T1000 (cell line): ENCODE measurements at places on chromosomes 3 and 15.

- no peak for DNase-seq
Observed at GRCh38 chr15:77033417-77033728, 37.5 kb downstream of the TSPAN3 start.

GRCh38 chr3:150308481-150309256, 99.4 kb upstream of the TSC22D2 start:
- no peak for DNase-seq

DNA sequence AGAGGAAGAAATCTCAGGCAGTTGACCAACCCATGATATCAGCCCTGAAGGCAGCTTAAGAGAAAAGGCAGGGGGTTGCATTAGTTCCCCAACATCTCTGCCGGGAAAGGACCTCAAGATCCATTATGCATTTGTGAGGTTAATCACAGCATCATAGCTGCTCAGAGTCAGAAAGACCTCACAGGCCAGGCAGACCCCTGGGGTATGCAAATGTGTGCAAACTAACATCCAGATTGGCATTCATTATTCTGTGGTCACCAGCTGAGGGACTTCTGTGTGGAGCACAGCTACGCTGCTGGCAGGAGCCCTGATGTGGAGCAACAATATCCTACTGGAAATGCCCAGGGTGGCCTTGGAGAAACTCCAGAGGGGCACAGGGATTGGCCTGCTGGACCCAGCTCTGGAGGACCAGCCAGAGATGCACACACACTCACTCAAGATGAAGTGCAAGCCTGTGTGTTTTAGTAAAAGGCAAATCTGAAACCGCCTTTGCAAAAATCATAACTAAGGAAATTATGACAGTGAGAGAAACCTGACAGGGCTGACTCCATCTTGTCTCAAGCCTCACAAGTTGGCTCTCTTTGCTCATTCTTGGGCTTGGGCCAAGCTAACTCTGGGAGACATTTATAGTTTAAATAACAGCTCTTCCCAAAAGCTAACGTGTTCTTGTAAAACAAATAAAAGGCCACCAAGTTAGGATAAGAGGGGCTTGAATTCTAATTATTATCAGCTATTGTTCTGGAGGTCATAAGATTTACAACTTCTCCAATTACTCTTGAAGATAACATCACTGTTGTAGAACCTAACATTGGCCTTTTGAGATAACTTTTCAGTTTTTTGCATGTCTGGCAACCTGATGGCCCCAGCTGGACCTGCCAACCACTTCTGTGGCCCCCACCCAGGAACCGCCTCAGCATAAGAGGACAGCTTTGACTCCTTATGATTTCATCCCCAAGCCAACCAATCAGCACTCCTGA, 257.1 kb downstream of the UACA start:
- no peak for DNase-seq

DNA sequence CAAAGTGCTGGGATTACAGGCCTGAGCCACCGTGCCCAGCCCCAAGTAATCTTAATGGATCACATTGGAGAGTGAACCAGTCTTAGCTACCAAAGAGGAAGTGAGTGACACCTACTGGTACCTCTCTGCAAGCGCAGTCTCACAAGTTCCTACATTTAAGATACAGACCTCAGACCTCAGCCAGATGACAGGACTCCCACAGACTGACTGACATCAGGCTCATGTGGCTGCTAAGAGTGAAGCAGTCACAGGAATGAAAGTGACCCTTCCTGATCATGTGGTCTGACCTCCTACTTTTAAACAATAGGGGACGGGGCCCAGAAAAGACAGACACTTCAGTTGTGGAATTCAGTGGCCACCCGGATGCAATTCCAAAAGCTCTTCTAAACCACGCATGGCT, 36.3 kb upstream of the GNB5 start:
- DNase-seq: peak; percentile 46

GRCh38 chr3:23697416-23697815, 108.3 kb upstream of the UBE2E1 start:
- DNase-seq: no peak

GRCh38 chr3:37149257-37149656, 25.1 kb downstream of the LRRFIP2 start:
- no peak for DNase-seq

DNA sequence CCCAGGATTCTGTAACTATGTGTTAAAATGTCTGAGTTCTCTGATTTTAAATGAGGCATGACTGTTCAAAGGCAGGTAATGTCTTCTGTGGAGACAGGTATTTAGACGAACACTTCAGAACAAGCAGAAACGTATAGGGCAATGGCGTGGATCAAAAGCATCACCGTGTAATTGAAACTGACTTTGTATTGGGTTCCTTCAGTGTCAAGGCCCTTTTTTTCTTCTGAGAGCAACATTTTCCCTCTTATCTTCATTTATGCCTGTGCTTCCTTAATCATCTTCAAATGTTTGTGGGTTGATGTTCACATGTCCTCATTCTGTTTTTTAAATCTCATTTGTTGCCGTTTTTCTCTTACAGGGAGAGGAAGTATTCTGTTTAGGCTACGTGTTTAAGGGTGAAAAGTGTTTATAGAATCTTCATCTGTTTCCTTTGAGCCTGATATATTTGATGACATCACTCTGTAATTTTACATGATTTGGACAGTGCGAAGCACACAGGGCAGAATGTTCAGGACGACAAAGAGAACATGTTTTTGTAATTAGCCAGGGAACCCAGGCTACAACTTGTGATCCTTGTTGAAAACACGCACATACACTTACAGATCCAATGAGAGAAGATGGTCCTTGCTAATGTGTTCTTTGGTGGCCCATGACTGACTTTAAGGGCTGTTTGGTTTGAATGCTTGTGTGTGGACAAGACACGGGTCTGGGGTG, 196.0 kb downstream of the LRTM1 start:
- DNase-seq: no peak

DNA sequence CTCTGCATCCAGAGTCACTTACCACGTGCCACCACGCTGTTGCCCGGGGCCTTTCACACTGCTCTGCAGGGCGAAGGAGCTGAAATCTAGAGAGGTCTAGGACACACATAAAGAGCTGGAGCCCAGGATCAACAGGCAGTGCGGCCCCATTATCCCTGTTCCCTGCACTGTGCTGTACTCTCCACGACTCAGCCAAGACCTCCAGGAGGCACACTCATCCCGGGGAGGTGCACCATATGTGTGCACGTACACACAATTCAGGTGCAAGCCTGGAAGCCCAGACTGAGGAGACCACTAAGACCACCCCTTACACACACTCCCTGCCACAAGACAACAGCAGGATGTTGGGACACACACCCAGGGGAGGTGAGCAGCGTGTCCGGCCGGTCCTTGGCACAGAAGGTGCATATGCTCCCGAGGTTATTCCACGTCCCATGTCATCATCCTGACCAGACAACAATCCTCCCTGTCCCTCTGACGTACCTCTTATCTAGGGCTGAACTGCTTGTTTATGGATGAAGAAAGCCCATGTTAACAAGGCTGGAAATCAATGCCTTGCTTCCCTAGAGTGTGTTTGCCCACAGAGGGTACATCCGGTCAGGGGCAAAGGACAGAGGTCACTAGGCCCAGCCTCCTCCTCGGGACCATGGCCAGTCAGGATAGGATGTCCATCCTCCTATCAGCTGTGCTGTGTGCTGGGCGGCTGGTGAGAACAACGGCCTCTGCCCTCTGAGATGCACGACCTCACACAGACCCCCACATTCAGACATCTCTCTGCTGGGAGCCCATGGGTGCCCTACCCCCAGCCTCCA, 16.1 kb downstream of the KLF15 start:
- no peak for DNase-seq

DNA sequence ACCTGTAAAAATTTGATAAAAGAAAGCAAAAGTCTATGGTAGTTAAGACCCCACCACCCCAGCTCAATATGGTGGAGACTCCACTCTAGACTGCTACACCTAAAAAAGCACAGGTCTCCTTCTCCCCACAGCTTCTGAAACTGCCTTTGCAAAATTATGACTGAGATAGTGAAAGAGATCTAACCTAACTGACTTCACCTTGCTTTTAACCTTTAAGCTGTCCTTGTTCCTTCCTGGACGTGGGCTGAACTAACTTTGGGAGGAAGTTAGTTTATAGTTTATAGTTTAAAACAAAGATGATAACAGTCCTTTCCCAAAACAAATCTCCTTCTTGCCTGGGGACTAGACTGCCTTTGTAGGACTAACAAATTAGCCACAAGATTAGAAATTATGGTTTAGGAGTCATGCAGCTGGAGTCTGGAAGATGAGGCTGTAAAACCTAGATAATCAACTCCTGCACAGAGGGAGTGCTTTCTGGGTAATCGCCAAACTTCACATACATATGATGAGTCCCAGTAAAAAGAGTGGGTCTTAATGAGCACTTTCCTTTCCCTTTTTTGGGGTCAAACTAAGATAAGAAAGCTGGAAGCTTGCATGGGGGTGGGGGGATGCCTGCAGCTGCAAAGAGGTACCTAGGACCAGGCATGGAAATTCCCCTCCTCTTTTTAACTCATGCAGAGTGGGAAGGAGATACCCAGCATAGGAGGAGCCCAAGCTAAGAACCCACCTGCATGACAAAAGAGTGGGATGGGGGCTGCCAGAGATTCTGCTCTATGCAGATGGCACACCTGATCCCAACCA, 17.5 kb downstream of the CCR8 start:
- DNase-seq: no peak

- no peak for DNase-seq
Observed at GRCh38 chr3:11323813-11324212, 51.6 kb downstream of the ATG7 start.

GRCh38 chr15:57018151-57018550, 99.7 kb downstream of the TCF12 start:
- DNase-seq: no peak

GRCh38 chr15:32029409-32029861, 880 bp upstream of the CHRNA7 start:
- DNase-seq: no peak

DNA sequence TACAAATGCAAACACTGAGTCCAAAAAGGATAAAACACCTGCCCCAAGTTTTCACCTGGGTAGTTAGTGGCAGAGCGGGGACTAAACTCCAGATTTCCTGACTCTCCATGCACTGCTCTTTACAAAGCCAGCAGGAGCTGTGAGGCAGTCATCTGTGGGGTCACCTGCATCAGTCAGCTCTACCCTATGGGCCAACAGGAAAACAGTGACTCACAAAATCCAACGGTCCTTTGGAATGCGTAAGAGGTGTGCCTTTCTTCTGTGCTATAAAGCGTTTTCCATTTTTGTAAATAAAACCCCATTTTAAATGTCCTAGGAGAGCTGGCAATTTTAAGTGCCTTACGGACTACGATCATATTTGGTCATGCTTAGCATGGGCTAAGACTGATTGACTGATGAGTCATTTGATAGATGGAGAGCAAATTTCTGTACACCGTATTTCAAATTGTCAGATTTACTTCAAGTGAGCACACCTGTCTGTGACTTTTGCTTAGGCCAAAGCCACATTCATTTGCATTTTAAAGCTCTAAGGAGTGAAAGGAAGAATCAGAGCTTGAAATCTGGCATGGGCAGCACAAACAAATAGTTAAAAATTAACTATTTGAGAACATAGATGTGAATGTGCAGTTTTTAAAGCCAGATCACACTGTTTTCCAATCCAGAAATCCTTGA, 4.4 kb upstream of the COL8A1 start:
- DNase-seq: no peak

- no peak for DNase-seq
Observed at GRCh38 chr3:171380711-171381425, 79.3 kb downstream of the TNIK start.

DNA sequence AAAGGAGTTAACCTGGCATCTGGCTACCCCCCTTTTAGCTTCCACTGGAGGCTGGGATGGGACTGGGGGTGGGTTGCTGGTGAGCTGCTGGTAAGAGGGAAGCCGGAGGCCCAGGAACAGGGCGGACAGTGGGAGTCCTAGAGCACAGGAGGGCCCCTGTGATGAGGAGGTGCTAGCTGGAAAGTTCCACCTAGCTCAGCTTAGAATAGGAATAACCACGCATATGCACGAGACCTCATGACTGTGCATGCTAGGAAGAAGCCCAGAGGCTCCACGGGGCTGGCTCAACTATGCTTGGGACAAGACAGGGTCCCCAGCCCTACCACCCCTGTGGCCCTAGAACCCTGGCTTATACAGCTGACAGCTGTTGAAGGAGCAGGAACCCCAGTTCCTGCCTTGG, 34.1 kb downstream of the LINGO1 start:
- no peak for DNase-seq

- DNase-seq: no peak
Observed at GRCh38 chr15:37767841-37768455, 166.5 kb upstream of the TMCO5A start.

DNA sequence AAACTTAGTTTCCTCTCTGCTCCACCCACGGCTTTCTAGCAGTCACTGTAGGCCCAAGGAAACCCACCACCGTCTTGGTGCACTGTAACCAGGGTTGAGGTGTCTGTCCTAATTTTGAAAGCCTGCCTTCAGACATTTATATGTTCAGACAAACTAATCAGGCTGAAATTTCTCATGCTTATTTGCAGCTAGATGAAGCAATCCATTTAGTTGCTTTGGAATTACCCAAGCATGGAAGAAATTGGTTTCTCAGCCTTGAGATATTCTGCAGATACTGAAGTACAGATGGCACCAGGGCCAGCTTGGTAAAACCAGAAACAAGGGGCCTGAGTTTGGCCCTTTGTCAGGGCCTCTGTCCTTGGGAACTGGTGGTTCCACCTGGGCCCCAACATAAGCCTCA, 105.4 kb downstream of the CACNA1D start:
- DNase-seq: no peak

DNA sequence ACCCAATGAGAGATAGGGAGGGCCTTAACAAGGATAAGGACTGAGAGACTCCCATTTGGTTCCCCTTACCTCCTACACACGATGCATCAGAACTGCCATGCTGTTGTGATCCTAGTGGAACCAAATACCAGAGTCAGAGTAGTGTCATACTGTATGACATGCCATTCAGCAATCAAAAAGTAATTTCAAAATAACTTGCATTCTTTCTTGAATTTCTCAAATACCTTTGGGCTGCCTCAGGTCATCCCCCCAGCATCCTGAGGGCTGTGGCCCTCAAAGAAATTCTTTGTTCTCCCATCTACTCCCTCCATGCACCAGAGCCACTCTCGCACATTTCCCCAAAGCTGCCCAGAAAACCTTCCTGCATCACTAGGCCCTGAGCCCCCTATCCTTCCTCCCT, 68.9 kb upstream of the PPP2R3A start:
- DNase-seq: peak; percentile 8

DNA sequence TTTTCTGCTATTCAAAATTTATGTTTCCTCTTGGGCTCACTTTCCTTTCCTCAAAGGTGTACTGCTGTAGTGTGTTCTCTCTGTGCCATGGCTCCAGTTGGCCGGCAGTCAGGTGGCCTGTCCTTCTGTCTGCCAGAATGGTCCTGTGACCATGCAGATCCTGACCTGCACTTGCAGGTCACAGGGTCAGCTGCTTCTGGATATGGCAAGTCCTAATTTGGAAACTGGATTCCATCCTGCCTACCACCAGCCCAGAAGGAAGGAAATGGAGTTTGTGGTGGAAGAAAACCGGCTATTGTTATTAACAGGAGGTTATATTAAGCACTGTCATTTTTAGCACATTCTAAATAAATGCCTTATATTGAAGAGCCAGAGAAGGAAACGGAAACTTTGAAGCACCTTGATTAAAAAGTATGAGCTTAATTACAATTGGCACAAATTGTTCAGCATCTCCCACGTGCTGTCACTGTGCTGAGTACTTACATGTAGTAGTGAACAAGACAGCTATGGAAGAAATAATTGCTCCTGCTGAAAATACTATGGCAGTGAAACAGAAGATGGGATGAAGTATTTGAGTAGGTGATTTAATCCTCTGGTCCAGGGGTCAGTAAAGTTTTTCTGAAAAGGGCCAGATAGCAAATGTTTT, 362.8 kb downstream of the PTPRG start:
- no peak for DNase-seq

GRCh38 chr3:49618412-49618811, 55.7 kb upstream of the APEH start:
- no peak for DNase-seq
